Left hindlimb (tissue), 1 donor: ENCODE measurements at places on chromosomes 4 and X.
A peak's percentile ranks its signal among the peaks of the same experiment; 100 is the strongest.

- no peak for DNase-seq
These were observed 362.4 kb downstream of the MID1IP1 start for GRCh38 chrX:39163581-39164126.

DNA sequence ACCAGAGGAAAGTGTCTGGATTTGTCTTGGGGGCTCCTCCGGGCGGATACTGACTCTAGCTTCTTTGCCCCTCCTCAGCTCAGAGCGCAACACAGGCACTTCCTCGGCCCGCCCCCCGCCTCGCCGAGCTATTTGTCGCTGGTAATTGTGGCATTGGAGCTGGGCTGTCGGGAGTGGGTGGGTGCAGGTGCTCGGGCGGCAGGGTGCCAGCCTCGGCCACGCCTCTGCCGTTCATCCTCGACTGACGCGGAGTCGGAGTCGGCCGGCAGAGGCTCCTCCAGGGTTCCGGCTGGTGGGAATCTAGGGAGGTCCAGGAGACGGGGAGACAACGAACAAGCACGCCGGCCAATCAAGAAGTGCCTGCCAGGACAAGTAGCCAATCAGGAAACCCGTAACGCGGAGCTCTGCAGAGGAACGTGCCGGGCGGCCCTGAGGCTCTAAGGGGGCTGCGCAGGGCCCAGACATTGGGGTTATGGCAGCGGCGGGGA lies 3.9 kb upstream of the SYN1 start:
- DNase-seq = peak; percentile 68

GRCh38 chr4:129532573-129532972 lies 436.6 kb downstream of the C4orf33 start:
- DNase-seq = no peak

GRCh38 chrX:154436374-154436982 lies 476 bp upstream of the GDI1 start:
- DNase-seq = no peak

DNA sequence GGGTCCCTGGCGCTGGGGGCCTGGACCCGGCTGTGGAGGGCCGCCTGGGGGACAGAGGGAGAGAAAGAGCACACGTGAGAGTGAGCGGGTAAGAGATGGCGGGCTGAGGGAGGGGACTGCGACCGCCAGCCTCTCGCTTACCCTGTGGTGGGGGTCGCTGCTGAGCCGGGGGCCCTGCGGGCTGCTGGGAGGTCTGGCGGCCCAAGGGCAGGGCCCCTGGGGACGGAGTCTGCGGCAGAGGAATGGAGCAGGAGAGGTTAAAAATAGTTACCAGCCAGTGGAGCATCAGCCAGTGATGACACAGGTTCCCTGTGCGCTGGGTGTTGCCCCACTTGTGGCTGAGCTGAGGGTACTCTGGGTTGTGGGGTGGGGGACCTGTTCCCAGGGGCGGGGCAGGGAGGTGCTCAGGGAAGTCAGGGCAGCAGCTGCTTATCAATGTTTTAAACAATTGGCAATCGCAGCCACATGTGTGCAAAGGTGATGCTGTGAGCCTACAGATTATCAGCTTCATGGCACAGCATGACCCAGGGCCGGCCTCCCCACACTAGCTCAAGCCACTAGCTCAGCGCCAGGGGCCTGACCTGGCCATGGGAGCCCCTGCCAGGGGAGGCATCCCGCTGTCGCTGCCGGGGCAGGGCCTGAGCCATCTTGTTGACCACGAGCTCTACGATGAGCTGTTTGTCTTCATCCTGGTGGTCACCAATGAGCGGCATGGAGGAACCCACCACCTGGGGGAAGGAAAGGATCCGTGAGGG lies 7.5 kb upstream of the TIMP1 start:
- no peak for DNase-seq

DNA sequence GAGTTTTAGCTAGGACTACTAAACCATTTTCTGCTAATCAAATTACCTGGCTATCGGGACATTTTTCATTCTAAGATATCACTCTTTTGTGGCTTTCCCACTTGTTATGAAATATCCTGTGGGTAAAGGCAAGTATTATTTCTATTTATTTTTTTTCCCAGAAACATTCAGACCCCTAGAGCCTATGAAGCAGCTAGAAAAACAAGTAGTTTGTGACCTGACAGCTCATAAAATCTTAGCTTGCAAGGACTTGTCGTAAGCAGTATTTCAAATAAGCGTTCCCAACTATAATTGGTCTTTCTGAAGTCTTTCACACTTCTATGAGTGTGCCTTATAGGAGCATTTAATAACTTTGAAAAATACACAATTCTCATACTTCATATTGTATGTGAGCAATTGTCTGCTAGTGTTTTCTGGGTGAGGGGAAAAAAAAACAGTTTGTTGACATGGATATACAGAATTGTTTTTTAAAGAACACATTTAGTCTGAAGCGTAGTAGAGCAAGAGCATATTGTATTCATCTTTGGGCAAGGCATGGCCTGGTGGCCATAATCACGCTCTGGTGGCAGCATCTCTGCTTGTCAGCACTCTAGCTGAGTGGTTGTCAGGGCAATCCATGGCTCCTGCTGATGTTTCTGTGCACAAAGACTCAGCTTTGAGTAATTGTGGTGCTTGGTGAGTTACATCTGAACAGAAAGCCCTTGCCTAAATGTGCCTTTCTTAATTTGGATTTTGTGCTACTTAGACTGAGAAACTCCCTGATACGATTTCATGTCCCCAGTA lies 2.6 kb downstream of the MCUB start:
- no peak for DNase-seq

GRCh38 chr4:163694385-163694784 lies 199.9 kb downstream of the TMA16 start:
- DNase-seq = no peak

- DNase-seq = no peak
These were observed 66.3 kb downstream of the N4BP2 start for GRCh38 chr4:40122941-40123340.

GRCh38 chr4:88613417-88613875 lies 21.2 kb downstream of the HERC3 start:
- no peak for DNase-seq

DNA sequence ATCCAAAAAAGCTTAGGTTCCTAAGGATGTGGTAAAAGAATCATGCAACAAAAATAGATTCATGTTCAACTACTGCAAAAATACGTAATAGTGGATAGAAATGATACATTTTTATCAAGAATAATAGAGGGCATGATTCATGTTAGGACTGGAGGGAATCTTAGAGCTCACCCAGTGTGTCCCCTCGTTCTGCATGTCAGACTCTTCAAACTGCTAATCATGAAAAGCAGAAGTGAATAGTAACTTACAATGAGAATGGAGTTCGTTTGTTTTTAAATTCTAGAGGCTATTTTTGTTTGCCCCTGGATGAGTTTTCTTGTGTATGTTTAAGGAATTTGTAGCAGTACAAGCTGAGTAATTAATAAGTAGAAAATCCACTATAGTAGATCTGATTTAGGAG lies 79.4 kb downstream of the MSL3 start:
- no peak for DNase-seq

GRCh38 chrX:107440692-107441091 lies 8.8 kb upstream of the FRMPD3 start:
- DNase-seq = no peak

- DNase-seq = no peak
These were observed 56.2 kb downstream of the VCX3B start for GRCh38 chrX:8520791-8521190.

- no peak for DNase-seq
These were observed 8.9 kb downstream of the EIF4E start for GRCh38 chr4:98919996-98920395.

GRCh38 chr4:70080205-70080604 lies 30.0 kb downstream of the HTN1 start:
- no peak for DNase-seq

- no peak for DNase-seq
These were observed 141.8 kb upstream of the ZCCHC13 start for GRCh38 chrX:74162199-74162598.

DNA sequence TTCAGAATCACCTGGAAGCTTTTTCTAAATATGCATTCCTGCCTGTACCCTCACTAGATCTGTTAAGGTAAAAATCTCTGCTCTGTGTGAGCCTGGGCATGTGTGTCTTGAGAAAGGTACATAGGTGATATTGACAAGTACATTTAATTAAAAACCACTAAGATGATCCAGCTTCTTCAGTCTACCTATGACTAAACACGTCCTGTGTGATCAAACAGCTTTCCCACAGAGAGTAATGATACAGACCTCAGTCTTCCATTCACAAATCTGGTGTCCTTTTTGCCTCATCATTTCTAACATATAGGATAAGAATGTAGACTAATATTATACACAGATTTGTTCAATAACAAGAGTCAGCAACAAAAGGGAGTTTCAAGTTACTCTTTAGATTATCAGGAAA lies 42.6 kb downstream of the GALNT7 start:
- DNase-seq = no peak

GRCh38 chr4:75289914-75290582 lies 224.2 kb downstream of the RCHY1 start:
- peak; percentile 48 for DNase-seq

- DNase-seq = no peak
These were observed 14.8 kb upstream of the SPARCL1 start for GRCh38 chr4:87543835-87544461.

DNA sequence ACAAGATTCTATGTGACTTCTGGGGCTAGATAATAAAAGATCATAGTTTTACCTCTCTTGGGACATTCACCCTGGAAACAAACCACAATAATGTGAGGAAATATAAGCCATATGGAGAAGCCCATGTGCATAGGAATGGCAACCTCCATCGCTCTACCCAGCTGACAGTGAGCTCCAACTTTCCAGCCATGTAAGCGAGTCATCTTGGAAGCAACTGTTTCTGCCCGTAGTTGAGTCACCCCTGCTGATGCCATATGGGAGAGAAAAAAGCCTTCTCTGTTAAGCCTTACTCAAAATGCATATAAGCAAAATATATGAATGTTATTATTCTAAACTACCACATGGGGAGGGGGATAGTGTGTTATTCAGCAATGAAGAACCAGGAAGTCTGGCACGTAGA lies 31.4 kb upstream of the RELL1 start:
- no peak for DNase-seq

GRCh38 chr4:6364146-6364545 lies 94.5 kb downstream of the WFS1 start:
- no peak for DNase-seq

GRCh38 chr4:138774940-138775339 lies 240.6 kb upstream of the NOCT start:
- DNase-seq = no peak

DNA sequence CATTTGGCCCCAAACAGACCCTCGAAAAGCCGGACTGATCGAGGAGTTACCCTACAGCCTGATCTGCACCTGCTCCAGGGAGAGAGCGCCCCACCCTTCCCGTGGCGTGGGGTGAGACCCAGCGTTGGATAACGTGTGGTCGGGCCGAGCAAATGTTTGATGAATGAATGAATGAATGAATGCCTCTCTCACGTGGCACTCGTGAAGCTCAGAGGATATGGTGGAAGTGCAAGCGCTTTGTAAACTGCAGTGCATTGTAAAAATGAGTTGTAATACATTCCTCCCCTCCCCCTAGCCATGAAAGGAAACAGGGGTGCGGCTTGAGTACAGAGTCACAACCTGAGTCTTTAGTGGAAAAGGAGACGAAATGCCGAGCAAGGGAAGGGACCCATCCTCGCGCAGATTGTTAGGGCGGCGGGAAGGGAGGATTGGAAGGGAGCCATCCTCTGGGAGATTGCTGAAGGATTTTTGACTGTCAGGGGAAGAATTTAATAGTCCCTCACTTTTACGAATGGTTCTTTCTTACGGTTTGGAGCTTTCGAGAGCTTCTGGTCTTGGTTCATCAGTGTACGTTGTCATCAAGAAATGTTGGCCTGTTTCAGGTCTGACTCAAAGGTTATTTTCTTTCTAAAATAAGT lies 772 bp upstream of the FBXW7 start:
- DNase-seq = peak; percentile 48

DNA sequence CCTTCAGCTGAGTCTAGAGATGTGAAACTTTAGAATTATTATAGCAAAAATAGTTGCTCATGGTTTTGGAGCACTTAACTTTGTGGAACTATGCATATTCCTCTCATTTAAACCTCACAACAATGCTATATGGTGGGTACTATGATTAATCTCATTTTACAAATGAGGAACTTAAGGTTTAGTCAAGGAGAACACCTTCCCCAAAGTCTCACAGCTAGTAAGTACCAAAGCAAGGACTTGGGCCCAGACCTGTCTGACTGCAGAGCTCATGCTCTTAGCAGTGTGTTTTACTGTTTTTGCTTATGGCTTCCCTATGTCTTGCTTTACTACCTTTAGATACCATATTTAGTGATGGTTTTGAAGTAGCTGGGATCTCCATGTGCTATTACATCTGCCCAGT lies 5.1 kb downstream of the UBE2A start:
- no peak for DNase-seq

DNA sequence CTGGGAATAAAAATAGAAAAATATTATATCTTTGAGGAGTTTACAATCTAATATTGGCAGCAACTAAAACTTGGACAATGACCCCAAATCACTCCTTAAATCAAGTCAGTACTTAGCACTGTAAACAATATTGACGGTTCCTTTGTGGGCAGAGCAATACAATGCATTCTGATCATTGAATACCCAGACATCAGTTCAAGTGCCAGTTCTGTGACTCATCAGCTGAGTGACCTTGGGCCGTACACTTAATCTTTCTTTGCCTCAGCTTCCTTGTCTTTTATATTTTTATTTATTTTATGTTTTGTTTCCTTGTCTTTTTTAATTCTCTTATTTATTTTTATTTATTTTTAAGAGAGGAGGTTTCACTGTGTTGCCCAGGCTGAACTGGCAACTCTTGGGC lies 112.2 kb upstream of the ANXA3 start:
- DNase-seq = no peak
